ENCODE measurements at places on chromosomes 2 and 18.
A peak's percentile ranks its signal among the peaks of the same experiment; 100 is the strongest.

DNA sequence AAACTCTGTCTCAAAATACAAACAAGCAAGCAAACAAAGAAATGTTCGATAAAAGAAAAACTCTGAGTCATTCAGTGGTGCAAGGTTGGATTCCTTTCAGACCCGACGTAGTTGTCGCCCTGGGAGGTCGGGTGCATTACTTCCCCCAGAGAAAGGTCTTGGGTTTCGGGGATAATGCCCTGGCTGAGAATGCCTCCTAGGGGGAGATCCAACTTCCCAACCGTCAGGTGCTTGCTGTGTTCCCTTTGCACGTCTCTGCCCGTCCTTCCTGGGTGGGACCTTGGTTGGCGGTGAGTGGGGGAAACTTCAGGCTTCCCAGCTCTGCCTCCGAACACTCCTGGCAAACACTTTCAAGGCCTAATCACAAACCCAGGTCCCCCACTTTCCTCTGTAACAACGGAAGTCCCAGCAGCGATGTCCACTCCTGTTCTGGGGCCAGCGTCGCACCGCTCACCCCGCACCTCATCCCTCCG is 609 bp downstream of the TPGS2 start:
- DNase-seq, result peak; percentile 64

DNA sequence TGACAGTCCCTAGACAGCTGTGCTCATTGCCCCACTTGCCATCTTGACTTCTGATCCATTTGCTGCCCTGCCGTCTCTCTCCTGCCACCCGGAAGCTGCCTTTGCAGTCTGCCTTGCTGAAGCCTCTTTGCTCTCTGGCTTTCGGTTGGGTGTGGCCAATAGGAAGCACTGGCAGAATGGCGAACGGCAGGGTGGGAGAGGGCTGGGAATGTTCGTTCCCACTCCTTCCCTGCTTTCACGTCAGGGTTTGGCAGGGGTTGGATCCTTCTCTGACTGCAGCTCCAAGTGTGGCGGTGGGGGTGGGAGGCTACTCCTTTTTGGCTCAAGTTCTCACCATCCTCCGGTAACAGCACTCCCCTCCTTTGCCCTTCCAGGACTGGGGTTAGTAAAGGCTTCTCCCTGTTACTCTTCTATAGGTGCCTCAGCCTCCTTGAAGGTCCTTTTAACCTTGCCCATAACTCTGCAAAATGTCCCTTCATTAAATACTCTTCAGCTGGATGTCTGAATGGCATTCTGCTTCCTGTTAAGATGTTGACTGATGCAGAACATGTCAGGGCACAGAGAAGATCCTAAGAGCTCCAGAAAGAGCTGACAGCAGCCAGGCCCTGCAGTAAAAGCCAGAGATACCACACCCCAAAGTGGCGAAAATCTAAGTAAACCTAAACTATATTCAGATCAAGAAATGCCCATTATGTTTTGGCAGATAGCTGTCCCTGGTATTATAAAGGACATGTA is 299.7 kb downstream of the CDCA7 start:
- no peak for DNase-seq

DNA sequence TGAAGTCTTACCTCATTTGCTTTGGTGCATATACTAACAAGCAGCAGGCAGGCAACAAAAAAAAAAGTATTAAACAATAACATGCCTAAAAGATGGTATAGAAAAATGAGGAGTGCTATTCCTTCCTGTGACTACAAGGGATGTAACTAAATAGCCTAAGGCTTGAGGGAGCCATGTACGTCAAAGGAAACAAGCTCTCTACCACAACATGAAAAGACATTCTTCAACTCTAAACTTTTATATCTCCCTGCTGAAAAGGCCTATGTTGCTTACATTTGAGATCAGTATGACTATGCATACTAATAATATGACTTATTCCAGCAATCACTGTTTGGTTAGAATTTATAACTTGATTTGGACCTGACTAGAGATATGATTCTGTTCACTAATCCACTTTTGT is 347.9 kb downstream of the ADCYAP1 start:
- DNase-seq, result no peak

DNA sequence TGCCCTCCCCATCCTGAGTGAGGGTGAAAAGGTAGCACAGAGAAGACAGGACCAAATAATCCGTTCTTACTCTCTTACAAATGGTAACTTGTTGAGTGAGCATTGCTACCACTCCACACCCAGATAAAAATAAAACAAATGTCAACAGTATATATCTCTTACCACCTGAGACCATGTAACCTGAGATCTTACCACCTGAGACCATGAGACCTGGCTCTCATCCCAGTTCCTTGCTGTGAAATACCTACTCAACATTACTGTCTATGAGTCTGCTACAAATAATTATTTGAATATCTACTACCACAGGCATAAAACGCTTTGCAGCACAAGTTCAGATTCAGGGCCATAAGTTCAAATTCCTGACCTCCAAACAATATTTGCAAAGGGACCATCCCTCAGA is 234.7 kb downstream of the C1D start:
- no peak for DNase-seq

DNA sequence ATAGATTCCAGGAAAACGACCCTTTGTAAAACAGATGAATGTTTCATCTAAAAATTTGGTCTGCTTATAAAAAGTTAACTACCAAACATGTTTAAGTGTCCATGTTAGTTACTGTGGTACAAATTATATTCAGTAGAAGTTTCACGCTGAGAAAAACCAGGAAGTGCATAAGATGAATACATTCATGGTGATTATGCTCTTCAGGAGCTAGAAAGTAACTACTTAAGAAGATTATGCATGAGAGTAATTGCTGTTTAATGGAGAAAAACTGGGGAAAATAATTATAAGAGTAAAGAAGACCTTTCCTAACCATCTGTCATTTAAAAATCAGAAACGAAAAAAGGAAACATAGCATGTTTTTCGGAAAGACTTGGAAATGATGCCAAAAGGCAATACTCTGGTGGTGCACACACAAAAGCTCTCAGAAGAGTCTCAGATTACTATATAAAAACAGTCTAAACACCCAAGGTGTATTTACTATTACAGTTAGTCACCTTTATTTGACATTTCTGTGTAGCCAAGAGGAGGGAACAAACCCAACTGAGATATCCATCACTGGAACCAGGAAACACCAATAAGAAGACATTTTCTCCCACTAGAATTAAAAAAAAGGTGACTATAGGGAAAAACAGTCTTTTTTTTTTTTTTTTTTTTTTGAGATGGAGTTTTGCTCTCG is 38.8 kb upstream of the METTL21A start:
- DNase-seq, result no peak

- DNase-seq, result peak; percentile 17
Measured at GRCh38 chr2:11502740-11503292, 31.0 kb upstream of the GREB1 start.

DNA sequence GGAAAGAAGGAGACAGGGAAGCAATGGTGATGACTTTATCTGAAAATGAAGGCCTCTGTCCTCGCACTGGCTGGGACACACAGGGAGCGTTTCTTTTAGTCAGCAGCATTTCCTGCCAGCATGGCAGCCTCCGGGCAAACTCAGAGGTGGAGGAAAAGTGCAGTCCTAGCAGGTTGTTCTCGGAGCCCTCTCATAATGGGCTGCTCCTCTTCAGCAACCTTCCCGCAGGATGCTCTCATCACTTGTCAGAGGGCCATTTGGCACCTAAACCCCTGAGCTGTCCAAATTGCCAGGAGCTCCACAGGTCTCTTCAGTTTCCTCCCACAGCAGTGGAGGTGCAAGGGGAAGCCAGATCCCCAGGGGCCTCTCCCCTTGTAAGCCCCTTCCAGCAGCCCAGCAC is 6.2 kb downstream of the STK39 start:
- no peak for DNase-seq

GRCh38 chr2:8926356-8926755 is 77.1 kb downstream of the MBOAT2 start:
- DNase-seq, result no peak

DNA sequence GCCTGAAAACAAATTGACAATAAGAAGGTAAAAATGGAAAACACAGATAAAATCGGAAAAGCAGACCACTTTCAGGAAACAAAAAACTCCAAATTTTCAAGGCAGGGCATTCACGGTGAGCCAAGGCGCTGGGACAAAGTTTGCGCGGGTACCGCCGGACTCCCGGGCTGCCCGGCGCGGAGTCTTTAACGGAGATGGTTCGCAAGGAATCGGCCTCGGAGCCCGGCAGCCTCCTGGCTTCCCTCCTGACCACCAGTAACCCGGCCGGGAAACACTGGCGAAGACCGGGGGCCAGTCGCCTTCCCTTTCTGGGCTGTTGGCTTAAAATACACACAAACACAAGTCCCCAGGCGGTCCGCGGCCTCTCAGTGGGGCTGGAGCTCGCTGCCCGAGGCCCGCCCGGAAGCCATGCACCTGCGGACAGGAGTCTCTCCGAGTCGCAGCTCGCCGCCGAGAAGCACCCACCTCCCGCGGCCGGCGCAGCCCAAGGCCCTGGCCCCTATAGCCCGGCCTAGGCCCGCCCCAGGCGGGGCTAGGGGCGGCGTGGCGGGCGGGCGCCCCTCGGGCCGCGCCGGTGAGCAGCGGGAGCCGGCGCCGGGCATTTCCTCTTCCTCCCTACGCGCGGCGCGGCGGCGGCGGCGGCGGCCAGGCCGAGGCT is 622 bp upstream of the KCMF1 start:
- no peak for DNase-seq

DNA sequence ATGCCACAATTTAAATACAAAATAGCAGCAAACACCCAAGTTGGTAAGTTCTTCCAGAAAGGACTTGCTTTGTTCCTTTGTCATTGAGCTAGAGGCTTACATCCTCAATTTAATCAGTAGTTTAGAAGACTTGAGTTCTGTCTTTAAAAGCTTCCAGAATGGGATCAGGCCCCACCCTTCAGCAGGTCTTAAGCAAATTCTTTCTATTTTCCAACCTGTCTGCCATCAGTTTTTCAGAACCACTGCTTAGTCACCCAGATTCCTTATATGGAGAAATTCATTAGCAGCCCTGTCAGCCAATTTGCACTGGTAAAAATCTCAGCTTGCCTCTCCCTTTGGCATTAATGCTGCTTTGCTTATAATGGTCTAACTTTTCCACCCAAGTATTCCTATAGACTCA is 263.6 kb upstream of the HNMT start:
- no peak for DNase-seq

DNA sequence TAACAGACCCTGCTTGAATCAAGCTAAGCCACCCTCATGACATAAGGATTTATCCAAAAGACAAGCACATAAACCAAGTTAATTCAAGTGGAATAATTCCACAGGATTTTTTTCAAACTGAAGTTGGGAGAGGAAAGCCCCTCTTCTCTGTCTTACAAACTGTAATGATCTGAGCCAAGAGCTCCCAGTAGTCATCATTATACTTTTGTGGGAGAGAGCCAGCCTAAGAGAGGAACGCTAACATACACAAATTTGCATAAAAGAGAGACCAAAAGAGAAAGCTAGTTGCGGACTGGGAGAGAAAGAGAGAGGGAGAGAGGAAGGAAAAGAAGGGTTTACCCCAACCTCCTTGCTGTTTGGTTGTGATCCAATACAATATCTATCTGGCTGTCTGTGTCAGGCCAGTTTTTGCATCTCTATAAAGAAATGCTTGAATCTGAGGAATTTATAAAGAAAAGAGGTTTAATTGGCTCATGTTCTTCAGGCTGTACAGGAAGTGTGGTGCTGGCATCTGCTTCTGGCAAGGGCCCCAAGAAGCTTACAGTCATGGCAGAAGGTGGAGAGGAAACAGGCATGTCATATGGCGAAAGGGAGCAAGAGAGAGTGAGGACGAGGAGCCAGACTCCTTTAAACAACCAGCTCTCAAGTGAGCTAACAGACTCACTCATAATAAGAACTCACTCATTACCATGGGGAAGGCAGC is 20.8 kb upstream of the PUM2 start:
- no peak for DNase-seq

GRCh38 chr2:138282014-138282672 is 219.4 kb upstream of the SPOPL start:
- no peak for DNase-seq

- DNase-seq, result no peak
Measured at GRCh38 chr18:56568986-56569385, 69.4 kb downstream of the TXNL1 start.

DNA sequence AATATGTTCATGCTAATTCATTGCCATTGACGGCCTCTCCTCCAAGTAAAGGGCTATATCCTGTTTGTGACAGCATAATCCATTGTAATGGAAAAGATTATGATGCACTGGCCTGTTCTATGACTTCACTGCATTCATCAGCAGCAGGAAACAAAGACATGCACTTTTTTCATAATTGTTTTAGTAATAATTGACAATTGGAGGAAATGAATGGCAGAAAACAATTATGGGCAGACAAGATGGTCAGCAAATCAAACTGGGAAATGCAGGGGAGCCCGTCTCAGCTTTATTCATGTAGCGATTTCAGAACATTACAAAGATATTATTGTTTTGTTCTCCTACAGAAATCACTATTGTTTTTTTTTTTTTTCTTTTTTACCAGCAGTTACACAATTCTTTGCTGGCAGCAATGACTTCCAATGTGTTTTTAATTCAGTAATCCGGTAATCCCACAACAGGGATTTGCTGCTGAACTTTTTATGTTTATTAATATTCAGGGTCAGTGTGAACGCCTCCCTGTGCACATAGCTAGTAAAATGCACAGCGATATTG is 33.8 kb upstream of the RASGRP3 start:
- no peak for DNase-seq

DNA sequence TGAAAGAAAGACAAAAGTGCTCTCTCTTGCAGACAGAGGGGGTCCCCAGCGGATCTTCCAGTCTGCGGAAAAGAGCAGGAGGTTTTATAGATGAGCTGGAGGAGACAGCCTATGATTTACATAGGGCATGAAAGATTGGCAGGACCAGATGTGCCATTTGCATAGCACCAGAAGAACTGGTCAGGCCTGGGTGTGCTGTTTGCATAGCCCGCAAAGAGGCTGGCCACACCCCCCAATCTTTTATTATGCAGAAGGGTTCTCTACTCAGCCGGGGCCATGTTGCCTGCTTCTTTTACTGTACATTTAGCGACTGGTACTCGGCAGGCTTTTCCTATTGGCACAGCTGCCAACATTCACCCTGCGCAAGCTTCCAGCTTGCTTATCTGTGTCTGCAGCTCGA is 317.6 kb downstream of the GALR1 start:
- DNase-seq, result no peak

DNA sequence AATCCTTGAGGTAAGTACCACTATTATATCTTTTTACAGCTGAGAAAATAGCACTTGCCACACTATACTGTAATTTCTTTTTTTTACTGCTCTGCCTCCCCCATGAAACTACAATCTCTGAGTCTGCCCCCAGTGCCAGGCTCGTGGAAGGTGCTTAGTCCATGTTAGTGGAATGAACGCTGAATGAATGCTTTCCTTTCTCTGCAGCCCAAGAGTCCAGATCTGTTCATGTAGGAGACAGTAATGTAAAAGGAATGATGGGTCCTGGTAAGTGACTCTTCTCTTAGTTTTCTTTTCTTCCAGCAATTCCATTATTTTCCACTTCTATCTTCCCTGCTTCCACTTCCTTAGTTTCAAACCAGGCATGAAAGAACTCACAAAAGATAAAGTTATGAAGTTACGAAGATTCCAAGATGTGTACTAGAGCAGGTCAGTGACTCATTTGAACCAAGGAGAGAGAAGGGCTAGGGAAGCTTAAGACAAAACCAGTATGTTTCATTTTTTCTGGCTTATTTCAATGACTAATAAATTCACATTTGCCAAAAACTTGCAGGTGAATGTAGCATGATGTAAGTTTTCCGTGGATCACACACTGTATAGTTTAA is 46.0 kb downstream of the ARHGEF33 start:
- peak; percentile 66 for DNase-seq

- no peak for DNase-seq
Measured at GRCh38 chr18:61435064-61435652, 101.9 kb downstream of the CDH20 start.

- no peak for DNase-seq
Measured at GRCh38 chr2:36423172-36423571, 67.6 kb downstream of the CRIM1 start.

Data from fibroblast of skin of abdomen (primary cell).